ENCODE measurements at places on chromosomes 11 and 22. TPM values are rescaled to one million over a fixed set of nuclear protein-coding genes. Genes with fewer than 3 reads are reported as not detected.

GRCh38 chr22:46352691-46353386 is 17.3 kb downstream of the TRMU start:
- no peak for DNase-seq

Gene GVQW3
- total RNA-seq = 1.8 TPM

- DNase-seq = no peak
Observed at GRCh38 chr11:77359481-77359880, 58.0 kb upstream of the GDPD4 start.

DNA sequence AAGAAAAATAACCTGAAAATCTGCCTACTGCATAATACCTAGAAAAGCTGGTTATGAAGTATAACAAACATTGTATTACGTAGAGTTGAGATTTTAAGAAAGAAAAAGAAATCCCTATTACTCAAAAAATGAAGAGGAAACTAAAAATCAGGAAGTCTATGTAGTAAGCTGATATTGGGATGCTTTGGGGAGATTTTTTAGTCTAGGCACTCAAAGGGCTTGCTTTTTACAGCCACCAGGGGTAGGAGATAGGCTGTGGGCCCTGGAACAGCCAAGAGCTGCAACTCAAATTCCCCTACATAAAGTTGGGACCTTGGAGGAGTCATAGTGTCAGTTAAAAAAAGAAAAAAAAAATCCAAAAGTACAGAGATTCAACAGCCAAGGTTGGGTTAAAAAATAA is 90.4 kb downstream of the RELT start:
- no peak for DNase-seq

Gene APLNR
- total RNA-seq = not detected

Gene MRGPRD
- not detected for total RNA-seq

- DNase-seq = no peak
Observed at GRCh38 chr11:2296913-2297622, 4.7 kb downstream of the C11orf21 start.

Gene PDHX
- 45.3 TPM for total RNA-seq

Gene TRIM5
- 20.3 TPM for total RNA-seq

Gene C11orf21
- 2.5 TPM for total RNA-seq

DNA sequence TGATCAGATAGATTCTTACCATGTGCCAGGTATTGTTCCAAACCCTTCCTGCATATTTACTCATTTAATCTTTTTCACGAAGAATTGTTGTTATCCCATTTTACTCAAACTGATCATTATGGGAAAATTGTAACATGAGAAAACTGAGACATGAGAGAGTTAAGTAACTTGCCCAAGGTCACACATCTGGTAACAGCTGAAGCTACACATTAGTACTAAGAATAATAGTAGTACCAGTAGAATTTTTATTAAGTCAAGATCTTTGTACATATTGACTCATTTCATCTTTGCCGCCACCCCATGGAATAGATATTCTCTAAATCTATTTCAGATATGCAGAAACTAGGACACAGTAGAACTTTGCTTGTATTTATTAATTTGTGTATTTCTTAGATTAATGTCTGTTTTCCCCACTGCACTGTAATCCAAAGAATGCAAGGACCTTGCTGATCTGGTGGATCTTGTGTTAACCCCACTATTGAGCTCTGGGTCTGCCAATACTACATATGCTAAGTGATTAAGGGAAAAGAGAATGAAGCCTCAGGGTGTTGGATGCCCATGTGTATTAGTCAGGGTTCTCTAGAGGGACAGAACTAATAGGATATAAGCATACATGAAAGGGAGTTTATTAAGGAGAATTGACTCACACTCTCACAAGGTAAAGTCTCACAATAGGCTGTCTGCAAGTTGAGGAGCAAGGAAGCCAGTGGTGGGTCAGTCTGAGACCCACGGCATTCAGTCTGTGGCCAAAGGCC is 72.8 kb downstream of the PARVA start:
- DNase-seq = no peak
